WERI-Rb-1 (cell line): ENCODE measurements at places on chromosomes 3 and 15.

GRCh38 chr15:29618586-29618985, 203.7 kb downstream of the TJP1 start:
- no peak for DNase-seq

- no peak for DNase-seq
Observed at GRCh38 chr3:12922306-12922705, 80.9 kb upstream of the RPL32 start.

DNA sequence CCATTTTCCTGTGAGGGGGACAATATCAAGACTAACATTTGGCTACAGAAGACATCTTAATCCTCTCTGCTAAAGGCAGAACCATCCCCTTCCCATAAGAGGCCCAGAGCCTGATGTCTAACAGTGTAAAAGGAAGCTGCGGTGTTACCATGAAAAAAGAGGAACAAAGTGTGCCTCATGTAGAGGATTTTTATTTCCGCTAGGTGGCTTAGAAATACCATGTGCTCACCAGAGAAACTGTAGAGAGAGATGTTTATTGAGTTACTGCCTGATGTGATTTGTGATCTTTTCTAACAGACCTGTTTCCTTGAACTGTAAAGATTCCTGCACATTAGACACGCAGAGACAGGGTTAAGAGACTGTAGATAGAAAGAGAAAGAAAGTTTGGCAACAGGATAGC, 22.0 kb downstream of the OR5H15 start:
- DNase-seq = no peak

DNA sequence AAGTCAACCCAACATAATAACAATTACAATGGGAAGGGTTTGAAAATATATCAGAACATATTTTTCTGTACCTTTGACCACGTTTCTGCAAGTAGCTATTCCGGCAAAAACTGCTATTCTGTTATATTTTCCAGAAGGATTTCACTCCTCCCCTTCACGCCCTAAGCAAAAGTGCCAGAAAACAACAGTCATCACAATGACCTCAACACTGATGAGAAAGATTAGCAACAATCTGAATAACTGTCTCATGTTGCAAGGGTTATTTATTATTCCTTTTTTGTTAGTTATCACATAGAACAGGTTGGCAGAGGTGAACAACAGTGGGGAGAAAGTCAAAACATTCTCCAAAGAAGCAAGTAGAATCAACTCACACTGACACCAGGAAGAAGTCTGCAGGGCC, 269.4 kb upstream of the ARRDC4 start:
- DNase-seq = no peak

DNA sequence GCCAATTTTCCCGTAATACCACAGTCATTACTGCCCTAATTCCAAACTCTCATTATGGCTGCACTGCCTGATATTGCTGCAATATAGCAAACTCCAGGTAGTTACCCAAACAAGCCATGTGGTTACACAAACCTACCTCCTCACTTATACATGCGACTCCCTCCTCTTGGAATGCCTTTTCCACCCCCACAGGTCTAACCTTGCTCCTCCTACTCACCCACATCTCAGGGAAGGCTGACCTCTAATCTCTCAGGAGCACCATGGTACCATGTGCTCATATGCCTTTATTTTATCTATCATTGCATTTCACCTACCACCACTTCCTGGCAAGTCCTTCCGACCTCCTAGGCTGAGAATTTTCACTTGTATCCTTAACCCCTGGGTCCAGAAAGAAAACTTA, 2.9 kb downstream of the RBPMS2 start:
- no peak for DNase-seq

DNA sequence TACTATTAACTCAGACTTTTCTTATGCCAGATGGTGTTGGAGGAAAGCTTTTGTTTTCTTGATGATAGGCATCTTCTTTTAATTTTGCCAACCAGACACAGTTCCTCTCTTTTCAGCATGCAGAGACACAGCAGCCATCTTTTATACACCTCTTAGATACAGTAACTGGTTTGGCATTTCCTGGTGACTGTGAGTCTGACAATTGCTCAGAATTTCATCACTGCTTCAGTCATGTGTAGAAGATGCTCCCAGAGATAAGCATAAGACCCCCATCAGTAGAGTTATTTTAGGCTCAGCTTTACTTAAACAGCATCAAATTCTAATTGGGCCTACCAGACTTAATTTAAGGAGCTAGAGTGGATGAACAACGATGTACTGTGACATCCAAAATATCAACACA, 779.0 kb downstream of the SQOR start:
- no peak for DNase-seq

GRCh38 chr15:73767806-73768501, 14.8 kb upstream of the INSYN1 start:
- DNase-seq = no peak

GRCh38 chr3:193974191-193974652, 161.7 kb upstream of the HES1 start:
- no peak for DNase-seq

- no peak for DNase-seq
Observed at GRCh38 chr3:90145094-90145860, 1037.9 kb downstream of the EPHA3 start.

DNA sequence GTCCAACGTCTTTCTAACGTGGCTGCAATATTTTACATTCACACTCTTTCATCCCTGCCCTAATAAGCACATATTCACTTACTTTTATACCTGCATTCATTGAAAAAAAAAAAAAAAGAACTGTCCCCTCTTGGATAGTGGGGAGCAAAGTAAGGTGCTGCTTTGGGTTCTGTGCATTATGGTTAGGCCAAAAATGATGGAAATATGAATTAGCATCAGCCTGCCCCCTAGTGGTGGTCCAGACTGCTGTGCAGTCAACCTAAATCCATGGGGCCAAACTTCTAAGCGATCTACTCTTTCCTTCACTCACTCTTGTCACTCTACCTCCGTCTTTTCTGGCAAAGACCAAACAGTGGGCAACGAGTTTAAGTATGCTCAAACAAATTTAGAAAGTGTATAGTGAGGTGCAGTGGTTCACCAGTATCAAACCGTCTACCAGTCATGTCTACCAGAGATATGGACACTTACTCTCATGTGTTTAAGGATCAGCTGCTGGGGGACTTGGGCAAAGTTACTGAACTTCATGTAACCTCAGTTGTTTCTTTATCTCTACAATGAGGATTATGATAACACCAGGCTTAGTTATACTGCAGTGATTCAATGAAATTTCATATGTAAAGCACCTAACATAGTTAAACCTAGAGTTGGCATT, 61.5 kb upstream of the GRM7 start:
- DNase-seq = peak; percentile 35

DNA sequence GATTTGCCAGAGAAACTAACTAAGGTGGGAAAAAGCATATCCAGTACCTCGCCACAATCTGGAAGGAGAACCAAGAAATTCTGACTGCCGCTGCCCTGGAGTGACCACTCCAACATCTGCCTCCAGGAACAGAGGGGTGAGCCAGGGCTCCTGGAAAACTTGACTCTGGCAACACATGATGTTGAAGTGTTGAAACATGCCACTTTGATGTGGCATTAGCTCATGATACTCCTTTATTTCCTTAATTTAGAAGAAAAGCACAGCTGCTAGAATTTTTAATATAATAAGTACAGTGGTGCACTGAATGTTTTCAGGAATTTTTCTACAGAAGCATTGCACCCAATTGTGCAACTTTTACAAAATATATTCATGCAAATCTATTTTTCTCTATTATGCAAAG, 109.9 kb upstream of the BCL6 start:
- DNase-seq = no peak

GRCh38 chr15:83914906-83915305, 261.0 kb downstream of the ADAMTSL3 start:
- no peak for DNase-seq

DNA sequence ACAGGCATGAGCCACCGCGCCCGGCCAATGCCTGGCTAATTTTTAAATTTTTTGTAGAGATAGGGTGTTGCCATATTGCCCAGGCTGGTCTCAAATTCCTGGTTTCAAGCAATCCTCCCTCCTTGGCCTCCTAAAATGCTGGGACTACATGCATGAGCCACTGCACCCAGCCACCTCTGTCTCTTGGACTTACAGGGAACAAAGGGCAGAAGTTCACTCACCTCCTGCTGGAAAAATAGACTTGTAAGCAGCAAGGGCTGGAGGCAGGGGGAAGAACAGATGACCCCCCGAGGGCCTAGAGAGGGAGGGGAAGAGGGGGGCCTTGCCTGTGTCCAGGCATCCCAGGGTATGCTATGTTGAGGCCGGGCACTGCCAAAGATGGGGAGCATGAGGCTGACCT, 22.2 kb downstream of the DUSP7 start:
- DNase-seq = no peak

DNA sequence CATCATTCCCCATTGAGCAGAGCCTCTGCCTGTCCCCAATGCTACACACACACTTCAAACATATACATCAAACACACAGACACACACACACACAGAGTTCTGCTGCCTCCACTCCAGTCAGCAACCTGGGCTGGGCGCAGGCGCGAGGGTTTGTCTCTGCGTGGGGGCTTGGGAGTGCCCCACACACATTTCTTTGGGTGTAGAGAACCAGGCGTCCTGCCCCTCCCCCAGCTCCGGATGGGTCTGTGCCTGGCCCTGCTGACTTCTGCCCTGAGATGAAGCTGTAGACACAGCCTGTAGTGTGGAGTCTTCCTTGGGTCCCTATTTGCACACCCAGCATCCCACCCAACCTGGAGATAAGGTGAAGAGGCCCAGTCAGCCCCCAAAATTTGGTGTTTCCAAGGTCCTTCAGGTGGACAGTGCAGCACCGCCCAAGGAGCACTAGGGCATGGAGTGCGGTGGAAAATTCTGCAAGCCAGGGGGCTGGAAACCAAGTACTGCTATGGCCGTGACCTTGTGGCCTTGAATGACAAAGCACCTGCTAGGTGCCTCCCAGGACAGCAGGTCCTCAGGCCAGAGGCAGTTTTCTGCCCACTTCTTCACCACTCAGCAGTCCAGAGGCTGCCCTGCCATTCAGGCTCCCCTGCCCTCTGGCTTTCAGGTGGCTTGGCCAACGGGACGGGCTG, 26.8 kb downstream of the FBXW12 start:
- DNase-seq = peak; percentile 6

DNA sequence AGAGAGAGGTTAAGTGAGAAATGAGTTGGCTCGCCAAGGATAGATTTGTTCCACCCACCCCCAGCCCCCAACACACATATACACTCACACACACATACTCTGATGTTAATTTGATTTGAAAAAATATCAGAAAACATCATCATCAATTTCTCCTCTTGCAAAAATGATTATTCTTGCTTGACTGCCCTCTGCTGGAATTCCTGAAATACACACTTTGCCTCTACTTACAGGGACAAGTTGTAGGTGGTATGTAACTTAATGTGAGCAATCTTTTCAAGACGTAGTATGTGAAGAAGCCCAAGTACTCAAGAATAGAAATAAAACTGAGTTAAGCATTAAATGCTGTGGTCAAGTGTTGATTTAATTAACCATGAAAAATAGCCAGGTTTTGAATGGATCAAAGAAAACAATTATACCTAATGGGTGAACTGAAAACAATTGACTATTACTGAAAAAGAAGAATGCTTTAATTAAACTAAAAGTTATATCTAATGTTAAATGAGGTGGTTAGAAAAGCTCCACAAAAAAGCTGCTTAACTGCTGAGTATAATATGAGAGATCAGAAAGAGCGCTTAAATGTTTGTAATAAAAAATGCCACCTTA, 46.6 kb upstream of the MDFIC2 start:
- peak; percentile 14 for DNase-seq

DNA sequence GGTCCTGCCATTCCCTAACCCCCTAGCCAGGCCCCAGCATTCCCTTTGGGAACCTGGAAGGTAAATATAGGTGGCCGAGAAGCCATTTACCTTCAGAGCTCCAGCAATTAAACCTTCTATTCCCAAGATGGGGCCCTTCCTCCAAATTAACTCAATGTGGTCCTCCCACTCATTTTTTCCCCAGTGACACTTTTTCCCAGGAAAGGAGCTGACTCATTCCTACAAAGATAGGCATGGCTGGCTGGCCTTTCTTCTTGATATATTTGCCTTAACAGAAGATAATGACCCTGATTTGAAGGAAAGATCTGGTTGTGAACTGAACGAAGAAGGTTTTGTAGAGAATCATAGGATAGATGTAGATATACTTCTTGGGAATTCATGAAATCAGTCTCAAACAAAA, 279.0 kb upstream of the VEPH1 start:
- no peak for DNase-seq

DNA sequence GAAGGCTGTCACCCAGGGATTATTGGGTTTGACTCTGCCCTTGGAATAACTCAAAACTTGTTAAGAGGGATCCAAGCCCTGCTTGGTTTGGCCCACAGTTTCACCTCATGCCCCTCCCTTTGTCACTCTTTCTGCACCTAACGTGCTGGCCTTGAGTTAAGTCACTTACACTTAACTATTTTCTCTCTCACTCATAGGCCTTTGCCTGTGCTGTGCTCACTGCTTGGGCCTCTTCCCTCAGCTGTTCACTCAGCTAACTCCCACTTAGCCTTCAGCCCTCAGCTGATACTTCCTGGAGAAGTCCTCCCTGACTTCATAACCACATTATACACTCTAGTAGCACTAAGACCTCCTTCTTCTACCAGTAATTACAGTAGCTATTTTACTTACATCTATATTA, 133.3 kb downstream of the CMSS1 start:
- DNase-seq = peak; percentile 9

GRCh38 chr3:51687431-51688205, 16.6 kb downstream of the TEX264 start:
- no peak for DNase-seq

GRCh38 chr3:13008155-13008995, 64.9 kb downstream of the IQSEC1 start:
- no peak for DNase-seq

DNA sequence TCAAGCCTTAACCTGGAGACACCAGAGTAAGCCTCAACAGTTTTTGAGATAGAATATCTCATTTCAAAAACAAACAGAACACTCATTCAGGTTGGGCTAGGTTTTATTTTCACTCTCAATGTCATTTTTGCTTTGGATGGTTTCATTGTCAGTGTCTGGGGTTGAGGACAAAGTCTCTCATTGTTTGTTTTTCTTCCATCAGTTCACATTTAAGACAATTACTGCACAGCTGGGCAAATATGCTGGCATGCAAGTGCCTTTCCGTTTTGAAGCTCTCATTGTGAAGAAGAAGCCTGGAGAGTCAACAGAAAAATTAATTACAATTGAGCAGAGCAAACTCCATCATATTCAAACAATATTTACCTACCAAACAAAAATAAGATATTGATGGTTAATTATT, 1050.0 kb downstream of the TBL1XR1 start:
- DNase-seq = no peak

DNA sequence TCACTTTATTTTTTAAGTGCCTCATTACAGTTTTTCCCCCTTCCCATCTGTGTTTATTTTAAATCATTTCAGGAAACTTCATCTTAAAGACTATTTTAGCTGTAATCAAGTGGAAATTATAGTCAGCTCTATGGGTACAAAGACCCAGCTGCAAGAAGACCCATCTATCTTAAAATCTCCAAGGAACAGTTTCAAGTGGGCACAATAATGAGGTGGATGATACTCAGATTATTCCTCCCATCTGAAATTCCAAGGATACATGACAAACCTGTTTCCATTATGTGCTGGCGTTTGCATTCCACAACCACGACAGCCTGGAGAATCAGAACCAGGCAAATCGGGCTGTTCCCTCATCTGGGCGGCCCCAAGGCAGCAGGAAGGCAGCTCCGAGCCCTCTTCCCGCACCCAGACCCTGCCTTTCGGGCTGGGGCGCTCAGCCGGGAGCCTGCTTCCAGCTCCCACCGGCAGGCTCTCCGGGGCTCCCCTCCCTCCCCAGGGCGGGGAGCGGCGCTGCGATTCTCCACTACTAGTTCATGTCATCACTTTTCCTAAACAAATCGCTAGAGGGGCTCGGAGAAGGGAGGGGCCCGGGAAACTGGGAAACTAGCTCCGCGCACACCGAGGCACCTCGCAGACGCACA, at the start of gene MGLL:
TSS of gene MGLL (minus strand) at position 475 of the 641 bp plus-strand sequence. CDS start at position 278, 197 bp downstream.
- DNase-seq = no peak

GRCh38 chr3:179969525-179969924, 67.2 kb downstream of the PEX5L start:
- no peak for DNase-seq
